HFF-Myc (cell line): ENCODE measurements at places on chromosomes 13 and 19.
A peak's percentile ranks its signal among the peaks of the same experiment; 100 is the strongest.

GRCh38 chr13:68019901-68020300, 789.8 kb upstream of the PCDH9 start:
- no peak for DNase-seq

DNA sequence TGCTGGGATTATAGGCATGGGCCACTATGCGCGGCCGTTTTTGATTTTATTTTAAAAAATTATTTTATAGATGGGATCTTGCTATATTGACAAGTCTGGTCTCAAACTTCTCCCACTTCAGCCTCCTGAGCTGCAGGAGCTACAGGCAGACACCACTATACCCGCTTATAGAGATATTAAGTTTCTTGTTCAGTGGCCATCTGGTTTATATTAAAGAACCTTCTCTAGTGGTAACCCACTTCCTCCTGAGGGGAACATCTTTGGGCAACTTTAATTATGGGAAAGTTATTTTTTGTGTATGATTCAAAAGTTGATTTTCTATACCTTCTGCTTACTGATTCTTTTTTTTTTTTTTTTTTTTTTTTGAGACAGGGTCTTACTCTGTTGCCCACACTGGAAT, 172.7 kb downstream of the KLF5 start:
- DNase-seq = no peak

- no peak for DNase-seq
Observed at GRCh38 chr13:112994084-112994780, 25.2 kb downstream of the MCF2L start.

GRCh38 chr13:75258159-75258782, 223.7 kb downstream of the TBC1D4 start:
- DNase-seq = peak; percentile 25

- no peak for DNase-seq
Observed at GRCh38 chr13:95002126-95002525, 289.8 kb upstream of the SOX21 start.

- no peak for DNase-seq
Observed at GRCh38 chr13:40109351-40109844, 453.9 kb downstream of the COG6 start.

DNA sequence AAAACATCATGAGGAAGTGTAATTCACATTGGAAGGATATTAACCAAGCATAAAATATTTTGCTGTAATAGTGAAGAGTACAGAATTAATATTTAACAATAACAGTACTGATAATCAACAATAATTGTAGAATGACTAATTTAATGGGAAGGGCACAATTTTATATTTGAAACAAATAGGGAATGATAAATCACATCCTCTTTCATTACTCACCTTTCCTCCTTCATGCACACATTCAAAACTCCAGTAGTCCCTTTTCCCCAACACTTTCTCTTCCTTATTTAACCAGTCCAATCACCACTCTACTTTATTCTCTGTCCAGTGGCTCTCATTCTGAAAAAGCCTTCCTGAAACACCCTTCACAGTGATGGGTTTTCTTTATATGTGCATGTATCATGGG, 110.8 kb upstream of the POSTN start:
- DNase-seq = no peak

GRCh38 chr19:4923276-4923747, 14.0 kb downstream of the UHRF1 start:
- DNase-seq = no peak

GRCh38 chr19:34365463-34366401, 736 bp downstream of the GPI start:
- DNase-seq = no peak

GRCh38 chr13:110702591-110703526, 3.1 kb downstream of the CARS2 start:
- DNase-seq = no peak

DNA sequence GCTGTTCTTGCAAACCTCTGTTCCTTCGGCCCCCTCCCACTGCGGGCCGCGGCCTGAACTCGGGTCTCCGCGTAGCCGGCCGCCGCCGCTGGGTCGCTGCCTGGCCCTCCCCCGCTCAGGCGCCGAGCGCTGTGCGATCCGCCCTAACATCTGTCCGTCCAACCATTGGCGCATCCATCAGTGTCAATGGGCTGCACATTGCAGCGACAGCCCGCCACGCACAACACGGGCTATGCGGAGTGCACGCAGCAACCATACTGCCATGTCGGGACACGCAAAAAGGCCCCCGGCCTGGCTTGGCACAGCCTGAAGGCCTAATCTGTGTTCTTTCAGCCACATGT, 2.6 kb upstream of the TSHZ3 start:
- no peak for DNase-seq

DNA sequence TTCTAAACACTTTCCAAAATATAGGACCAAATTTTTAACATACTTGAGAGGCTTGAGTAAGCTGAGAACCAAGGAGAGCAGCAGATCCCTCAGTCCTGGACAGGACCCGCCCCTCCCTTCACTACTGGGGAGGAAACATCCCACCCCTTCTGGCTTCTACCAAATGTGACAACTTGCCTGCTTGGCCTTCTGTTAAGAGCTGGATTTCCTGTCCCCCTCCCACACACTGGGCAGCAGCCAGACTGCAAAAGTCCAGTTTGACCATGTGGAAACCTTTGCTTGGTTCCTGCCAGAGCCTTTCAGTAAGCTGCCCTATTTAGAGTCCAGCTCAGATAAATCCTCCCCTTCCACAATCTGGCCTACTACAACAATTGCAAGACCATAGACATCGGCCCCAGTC, 84.3 kb downstream of the FGF14 start:
- DNase-seq = no peak

DNA sequence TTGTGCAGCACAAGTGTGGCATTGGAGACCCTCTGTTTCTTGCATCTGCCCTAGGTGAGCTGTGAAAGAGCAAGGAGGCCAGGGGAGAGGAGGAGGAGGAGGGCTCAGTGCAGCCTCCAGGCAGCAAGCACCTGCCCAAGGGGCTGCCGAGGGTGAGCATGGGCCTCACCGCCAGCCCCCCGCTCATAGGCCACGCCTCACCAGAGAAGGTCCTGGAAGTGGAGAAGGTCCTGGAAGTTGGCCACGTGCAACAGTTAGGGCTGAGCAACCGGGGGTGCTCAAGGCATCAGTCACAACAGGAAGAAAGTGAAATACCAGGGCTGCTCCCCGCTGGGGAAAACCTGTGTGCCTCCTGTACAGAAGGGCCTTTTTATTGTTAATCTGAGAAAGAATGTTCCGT, 168.9 kb downstream of the TEX29 start:
- no peak for DNase-seq
